ENCODE measurements at places on chromosomes 13 and 19.

GRCh38 chr19:17996826-17997316, 11.1 kb upstream of the ARRDC2 start:
- peak; percentile 89 for DNase-seq

DNA sequence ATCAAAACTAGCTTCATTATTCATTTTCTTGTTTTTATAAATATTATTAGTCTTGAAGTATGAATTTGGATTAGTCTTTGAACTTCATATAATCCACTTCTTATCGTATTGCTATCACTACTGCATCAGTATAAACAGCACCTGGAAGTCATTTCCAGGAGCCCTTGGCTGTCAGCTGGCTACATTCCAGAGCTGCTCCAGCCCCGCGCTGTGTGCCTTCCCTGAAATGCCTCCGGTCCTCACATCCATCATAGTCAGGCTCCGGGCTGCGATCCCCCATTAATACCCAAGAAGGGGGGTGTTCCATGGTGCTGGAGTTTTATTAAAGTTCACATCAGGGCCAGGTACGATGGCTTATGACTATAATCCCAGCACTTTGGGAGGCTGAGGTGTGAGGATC, 124.3 kb upstream of the GJB6 start:
- DNase-seq, result no peak

GRCh38 chr13:98098516-98098915, 44.4 kb upstream of the FARP1 start:
- DNase-seq, result no peak

- DNase-seq, result no peak
Measured at GRCh38 chr19:47637550-47637949, 28.6 kb downstream of the BICRA start.

DNA sequence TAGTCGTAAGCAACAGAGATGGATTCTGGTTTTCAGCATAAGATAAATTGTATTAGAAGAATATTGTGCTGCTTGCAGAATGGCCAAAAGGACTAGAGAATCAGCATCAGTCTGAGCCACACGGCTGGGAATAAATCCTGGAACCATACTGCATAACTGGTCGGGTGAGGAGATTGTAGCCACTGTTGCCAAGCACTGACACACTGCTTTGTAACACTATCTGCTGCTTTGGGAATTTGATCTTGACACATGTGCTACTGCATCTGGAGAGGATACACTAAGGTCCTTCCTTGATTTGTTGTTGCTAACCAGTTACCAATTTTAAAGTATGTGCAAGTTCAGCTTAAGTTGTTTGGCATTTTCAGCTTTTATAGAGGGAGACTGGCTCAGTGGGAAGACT, 1.9 kb downstream of the HNRNPA1L2 start:
- DNase-seq, result no peak

DNA sequence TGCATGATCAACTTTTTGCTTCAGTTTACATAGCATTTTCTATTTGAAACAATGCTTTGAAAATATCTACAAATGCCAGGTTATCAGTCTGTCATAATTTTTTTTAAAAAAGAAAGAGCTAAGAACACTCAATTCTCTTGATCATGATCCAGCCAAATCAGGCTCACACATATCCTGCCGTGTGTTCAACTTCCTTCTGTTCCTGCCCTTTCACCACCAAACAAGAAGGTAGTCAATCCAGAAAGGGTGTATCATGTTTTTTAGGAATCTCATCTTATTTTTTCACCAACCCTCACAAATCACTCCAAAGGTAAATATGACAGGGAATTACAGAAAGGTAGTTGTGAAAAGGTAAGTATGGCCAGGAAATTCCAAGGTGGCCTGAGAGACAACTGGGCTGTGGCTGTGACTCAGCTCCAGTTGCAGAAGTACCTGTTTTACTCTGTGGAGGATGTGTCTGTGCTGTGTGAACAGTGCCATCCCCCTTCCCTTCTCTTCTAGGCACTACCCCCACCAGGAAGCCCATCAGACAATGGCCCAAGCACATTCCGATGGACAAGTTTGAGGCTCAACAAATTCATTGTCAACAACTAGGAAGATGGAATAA, 138.8 kb upstream of the GJB6 start:
- no peak for DNase-seq

GRCh38 chr19:17073869-17074633, 1.2 kb downstream of the HAUS8 start:
- no peak for DNase-seq

- DNase-seq, result no peak
Measured at GRCh38 chr13:72774019-72774418, 7.7 kb downstream of the DIS3 start.

- DNase-seq, result no peak
Measured at GRCh38 chr19:53520163-53520546, 17.8 kb upstream of the ZNF331 start.

GRCh38 chr19:58367698-58368454, 5.3 kb upstream of the ZNF497 start:
- no peak for DNase-seq

All from activated CD4-positive, alpha-beta T cell treated with anti-CD3 and anti-CD28 coated beads, Interleukin-2, Interleukin-4, amounts not matched to agents 100 ng/mL and 50 ng/mL, durations not matched to agents 16 hours and 8 hours (primary cell).